ENCODE measurements at places on chromosomes 2 and 18.

DNA sequence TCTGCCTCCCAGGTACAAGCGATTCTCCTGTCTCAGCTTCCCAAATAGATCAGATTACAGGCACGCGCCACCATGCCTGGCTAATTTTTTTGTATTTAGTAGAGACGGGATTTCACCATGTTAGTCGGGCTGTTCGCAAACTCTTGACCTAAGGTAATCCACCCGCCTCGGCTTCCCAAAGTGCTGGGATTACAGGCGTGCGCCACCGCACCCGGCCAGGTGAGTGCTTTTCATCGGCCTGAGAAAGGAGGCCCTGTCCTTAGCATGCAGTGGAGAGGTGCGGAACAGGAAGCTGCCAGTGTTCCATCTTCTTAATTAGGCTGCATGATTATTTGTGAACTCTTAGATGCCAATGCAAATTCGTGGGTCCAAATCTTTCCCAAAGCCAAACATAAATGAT, 125.7 kb upstream of the THSD7B start:
- DNase-seq, result no peak

- DNase-seq, result no peak
Observed at GRCh38 chr2:120277505-120278205, 25.0 kb downstream of the RALB start.

- DNase-seq, result no peak
Observed at GRCh38 chr2:95079199-95079683, 42.4 kb downstream of the MRPS5 start.

- no peak for DNase-seq
Observed at GRCh38 chr18:48806551-48807261, 144.1 kb downstream of the SMAD7 start.

GRCh38 chr18:12028674-12029073, 47.4 kb downstream of the IMPA2 start:
- DNase-seq, result no peak

DNA sequence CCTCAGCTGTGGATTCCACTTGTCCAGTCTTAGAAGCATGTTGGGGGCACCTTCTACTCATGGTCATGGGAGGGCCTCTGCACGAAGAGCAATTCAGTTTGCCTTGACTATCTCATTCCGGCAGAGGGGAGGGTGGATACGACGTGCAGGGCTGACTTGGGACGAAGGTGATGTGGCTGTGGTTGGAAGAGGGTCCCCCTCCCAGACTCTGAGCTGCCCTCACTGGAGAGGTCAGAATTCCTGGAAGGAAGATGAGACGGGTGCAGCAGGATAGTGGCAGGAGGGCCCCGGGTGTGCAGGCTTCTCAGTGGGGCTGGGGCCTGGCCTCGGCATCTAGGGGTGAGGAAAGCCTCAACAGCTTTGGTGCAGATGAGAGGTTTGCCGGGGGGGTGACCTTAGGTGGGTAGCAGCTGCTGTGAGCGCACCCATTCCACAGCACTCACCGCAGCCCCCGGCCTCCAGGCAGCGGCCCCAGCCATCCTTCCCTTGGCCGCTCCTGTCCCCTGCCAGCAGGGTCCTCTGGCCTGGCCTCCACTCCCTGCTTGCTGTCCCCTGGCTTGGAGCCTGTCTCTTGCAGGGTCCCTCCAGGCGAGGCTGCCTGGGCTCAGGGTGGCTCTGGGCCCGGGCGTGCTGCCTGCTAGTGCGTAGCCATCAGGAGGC, 3.2 kb downstream of the RNPEPL1 start:
- DNase-seq, result no peak

DNA sequence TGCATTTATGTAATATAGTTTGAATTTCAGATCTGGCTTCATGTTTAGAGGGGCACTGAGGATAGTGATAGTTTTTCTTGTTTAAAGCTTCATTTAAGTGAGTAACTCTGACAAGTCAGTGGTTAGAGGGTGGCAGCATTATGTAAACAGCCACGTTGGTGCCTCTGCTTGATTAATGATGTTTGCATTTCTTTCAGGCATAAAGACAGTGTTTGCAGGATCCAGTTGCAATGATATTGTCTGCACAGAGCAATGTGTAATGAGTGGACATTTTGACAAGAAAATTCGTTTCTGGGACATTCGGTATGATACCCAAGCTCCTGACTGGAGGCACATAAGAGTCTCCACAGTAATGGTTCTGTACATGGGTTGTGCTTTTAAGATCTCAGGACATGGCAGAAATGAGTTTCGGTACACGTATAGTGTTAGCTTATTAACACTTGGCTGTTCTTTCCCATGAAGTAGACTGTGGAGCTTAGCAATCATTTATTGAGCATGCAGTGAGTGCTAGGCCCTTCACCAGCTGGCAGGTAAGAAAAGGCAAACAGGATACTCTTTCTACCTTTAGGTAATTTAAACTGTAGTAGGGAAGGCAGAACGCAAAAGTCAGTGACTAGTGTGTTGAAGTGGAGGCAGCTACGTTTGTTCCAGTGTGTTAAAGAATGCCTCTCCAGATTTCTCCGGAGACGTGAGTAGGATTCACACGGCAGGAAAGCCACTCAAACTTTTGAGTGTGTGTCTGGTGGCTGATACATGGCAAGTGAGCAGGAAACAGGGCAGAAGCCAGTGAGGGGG, 17.4 kb upstream of the SAG start:
- DNase-seq, result no peak

- DNase-seq, result no peak
Observed at GRCh38 chr2:148614322-148615049, 30.1 kb upstream of the EPC2 start.

DNA sequence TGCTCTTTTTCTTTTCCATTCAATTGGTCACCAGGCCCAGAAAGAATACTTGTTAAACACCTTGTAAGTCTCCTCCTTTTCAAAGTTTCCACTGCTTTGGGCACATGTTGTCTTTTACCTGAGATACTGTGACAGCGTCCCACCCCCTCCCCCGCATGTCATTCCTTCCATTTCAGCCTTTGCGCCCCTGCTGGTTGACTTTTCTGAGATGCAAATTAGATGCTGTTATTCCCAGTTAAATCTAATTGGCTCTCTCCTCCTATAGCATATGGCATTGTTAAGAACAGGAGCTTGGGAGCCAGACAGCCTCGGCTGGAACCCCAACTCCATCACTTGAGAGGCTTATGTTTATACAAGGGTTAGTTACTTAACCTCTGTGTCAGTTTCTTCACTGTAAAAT, 80.3 kb upstream of the GAREM1 start:
- no peak for DNase-seq
